Activated T-cell treated with anti-CD3 and anti-CD28 coated beads for 48 hours (primary cell): ENCODE measurements at places on chromosomes 12 and 14.

GRCh38 chr12:129779033-129779432 is 124.8 kb downstream of the TMEM132D start:
- no peak for DNase-seq

GRCh38 chr12:100632445-100632892 is 59.0 kb downstream of the GAS2L3 start:
- no peak for DNase-seq

GRCh38 chr14:87879389-87879788 is 113.6 kb downstream of the GALC start:
- DNase-seq = no peak

DNA sequence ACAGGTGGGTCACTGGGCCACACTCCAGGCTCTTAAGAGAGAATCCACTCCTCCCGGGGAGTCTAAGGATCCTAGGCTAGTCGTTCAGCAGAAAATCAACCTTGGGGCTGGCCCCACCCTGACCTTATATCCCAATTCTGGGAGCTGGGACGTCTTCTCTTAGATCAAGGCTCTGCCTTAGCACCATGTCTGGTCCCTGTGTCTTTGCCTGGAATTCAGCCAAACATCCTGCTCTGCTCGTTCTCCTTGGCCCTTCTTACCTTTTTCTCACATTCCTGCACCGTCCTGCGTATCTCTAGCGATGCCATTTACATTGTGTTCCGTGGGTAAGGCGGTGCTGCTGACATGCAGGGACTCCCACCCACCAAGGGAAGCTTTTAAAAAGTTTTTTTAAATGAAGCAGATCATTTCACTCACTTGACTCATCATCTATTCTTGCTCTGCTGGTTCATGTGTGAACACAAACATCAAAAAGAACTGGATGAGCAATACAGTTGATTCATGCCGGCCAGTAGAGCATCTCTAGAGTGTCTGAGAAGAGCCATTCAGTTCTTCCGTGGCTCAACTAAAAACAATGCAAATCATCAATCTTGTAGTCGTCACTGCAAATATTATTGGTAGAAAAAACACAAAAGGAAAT is 50.2 kb downstream of the KCNK13 start:
- DNase-seq = no peak

- no peak for DNase-seq
Measured at GRCh38 chr14:43041976-43042375, 1435.3 kb downstream of the LRFN5 start.

- no peak for DNase-seq
Measured at GRCh38 chr12:83527810-83528209, 841.1 kb downstream of the TMTC2 start.

DNA sequence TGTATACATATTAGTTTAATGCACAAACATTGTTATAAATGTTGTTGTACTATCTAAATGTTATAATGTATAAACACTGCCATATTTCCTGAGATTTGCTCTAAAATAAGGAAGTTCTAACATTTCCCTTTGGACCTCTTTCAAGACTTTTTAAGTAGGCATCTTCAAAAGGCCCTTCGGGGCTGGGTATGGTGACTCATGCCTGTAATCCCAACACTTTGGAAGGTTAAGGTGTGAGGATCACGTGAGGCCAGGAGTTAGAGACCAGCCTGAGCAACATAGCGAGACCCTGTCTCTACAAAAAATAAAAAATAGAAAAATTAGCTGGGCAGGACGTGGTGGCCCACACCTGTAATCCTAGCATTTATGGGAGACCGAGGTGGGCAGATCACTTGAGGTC is 35.5 kb downstream of the FBLN5 start:
- no peak for DNase-seq

- no peak for DNase-seq
Measured at GRCh38 chr14:80628547-80628946, 313.0 kb downstream of the CEP128 start.

- no peak for DNase-seq
Measured at GRCh38 chr14:34013721-34014060, 62.8 kb upstream of the EGLN3 start.

GRCh38 chr12:43325786-43326185 is 226.2 kb downstream of the ADAMTS20 start:
- DNase-seq = no peak

DNA sequence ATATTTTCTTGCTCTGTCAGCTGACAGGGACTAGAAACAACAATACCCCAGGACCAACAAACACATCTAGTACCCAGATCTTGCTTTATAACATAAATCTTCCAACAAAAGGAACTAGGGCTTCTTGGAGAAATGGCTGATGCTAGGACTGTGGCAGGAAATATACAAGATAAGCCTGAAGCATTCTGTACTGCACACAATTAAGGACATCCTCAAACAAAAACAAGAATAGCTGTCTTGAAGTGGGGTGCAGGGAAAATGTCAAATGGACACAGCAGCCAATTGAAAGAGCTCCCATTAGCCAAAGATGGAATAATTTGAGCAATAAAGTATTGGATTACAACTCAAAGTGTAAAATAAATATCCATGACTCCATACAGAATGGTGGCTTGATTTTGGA is 50.0 kb downstream of the LGMN start:
- no peak for DNase-seq

DNA sequence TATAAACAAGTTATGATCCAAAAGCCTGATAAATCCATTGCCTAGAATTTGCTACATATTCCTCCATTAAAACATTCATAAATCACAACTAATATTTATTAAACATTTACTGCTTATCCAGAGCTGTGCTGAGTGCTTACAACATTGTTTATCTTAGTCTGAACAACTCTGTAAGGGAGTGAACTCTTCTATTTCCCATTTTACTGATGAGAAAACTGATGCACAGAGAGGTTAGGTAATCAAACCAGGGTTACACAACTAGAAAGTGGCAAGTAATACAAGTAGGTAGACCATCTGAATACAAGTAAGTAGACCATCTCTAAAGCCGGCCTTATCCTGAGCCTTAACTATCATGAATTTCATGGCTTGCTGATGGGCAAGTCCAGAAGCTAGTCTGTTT is 39.5 kb downstream of the WASHC3 start:
- no peak for DNase-seq

- DNase-seq = no peak
Measured at GRCh38 chr12:9588749-9589148, 19.0 kb downstream of the KLRB1 start.

DNA sequence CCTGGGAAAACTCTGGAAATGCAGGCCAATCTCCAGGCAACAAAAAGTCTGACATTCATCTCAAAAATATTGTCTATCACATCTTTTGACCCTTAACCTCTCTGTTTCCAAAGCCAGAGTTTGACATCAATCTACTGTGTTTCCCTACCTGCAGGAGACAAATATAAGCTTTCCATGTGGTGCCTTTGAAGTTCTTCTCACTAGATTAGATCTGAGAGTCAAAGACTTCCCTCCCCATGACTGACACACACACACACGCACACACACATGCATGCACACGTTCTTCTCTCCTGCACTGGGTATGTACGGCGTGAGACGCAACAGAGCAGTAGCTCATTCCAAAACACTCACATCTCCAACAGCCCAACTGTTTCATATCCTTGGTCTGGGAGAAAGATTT is 8.1 kb upstream of the ITPR2 start:
- no peak for DNase-seq

DNA sequence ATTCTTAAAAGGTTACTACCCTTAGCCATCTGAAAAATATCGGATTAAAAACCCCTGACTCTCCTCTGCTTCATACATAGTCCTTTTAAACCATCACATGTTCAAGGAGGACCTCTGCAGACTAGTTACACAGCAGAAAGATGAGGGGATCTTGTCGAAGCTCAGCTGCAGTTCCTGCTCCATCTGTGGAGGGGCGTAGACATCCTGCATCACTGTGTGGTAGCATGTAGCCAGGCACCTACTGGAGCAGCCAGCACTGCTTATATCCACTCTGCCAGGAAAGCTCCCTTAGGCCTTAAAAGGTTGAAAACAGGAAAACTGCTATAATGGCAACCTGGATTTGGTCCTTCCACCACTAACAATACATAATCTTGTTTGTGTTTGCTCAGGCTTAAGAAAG is 57.6 kb upstream of the STRN3 start:
- no peak for DNase-seq

DNA sequence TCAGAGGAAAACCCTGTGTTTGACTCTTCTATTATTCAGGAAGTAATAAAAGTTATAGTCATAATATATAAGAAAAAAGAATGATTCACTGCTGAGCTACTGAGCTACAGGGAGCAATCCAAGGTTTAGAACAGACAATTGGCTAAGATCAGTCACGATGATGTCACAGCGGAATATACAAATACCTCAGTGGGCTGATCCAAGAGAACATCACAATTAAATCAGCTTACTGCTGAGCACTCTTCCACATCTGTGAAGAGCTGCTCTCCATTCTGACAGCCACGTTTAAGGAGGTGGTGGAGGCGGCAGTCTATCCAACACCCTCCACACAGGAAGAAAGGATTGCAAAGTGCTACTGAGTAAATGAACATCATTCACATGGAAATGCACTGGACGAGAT is 271.0 kb downstream of the APAF1 start:
- DNase-seq = no peak
